ENCODE measurements at places on chromosomes 12 and 14. TPM values are rescaled to one million over a fixed set of nuclear protein-coding genes. Genes with fewer than 3 reads are reported as not detected.

The GPR137C gene
- 0.98 TPM for total RNA-seq

The LRRC10 gene
- total RNA-seq = 32.4 TPM

- DNase-seq = no peak
Measured at GRCh38 chr14:35161231-35161630, 38.9 kb downstream of the PRORP start.

GRCh38 chr12:19440019-19440858 lies 947 bp downstream of the AEBP2 start:
- DNase-seq = no peak

- DNase-seq = no peak
Measured at GRCh38 chr12:40561395-40561966, 130.8 kb upstream of the CNTN1 start.

Measured in right atrium auricular region (tissue), 2 donors.